ENCODE measurements at places on chromosomes 7 and 10.

GRCh38 chr10:7895699-7896090 is 77.4 kb downstream of the TAF3 start:
- no peak for DNase-seq

DNA sequence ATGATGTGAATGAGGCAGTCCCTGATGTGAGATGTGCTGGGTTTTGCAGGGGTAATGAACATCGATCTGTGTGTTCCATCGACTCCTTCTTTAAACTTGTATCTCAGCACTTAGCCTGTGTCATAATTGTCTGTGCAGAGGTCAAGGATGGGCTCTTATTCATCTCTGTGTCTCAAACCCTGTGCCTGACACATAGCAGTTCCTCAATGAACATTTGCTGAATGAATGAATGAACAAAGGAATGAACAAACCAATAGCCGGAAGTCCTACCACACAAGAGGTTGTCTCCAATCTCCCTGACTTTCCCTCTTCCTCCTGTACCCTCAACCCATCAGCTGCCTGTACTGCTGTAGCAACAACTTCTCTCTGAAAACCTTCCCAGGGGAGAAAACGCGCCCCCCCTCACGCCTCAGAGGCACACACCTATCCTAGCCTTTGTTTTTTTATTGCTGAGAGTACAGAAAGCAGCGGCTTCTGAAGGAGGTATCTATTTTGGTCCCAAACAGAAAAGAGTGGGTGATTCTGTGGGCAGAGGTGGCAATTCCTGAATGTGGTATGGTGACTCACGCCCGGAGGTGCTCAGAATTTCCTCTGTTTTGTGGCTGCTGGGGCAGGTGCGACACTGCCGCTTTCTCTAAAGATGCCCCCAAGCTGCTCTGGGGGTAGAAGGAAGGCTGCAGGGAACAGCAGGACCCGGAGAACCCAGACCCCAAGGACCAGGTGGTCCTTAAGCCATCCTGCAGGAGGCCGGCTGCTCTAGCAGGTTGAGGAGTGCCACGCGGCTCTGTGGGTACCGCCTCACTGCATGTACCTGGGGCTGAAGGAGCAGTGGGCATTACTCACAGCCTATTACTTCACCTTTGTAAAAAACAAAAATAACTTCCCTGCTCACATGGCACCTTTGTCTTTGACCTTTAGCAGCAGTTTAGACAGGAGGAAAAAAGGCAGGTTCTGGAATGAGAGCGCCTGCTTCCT is 9.6 kb downstream of the IL2RA start:
- peak; percentile 70 for DNase-seq

- DNase-seq, result no peak
Measured at GRCh38 chr7:1592299-1592871, 22.6 kb upstream of the PSMG3 start.

DNA sequence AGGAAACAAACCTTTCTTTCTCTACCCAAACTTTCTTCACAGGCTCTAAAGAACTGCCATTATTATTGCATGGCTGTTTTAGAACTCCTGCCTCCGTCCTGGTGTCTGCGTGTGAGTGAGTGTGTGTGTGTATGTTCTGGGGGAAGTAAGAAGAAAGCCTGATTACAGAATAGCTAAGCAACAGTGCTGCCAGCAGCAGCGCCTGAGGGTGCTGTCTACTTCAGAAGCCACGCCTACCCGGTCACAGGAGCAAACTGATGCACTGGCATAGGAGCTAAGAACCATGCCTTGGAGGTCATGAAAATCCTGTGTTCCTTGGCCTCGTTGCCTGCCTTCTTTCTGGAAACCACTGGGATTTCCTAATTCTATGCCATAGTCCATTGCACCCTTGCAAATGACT is 25.2 kb downstream of the LIPK start:
- no peak for DNase-seq

- no peak for DNase-seq
Measured at GRCh38 chr10:70508912-70509756, 30.6 kb downstream of the PALD1 start.

GRCh38 chr10:69578508-69578991 is 5.3 kb upstream of the NEUROG3 start:
- DNase-seq, result no peak

GRCh38 chr7:36597090-36597773 is 127.1 kb downstream of the AOAH start:
- no peak for DNase-seq

GRCh38 chr10:64518456-64518855 is 997.3 kb downstream of the REEP3 start:
- no peak for DNase-seq

DNA sequence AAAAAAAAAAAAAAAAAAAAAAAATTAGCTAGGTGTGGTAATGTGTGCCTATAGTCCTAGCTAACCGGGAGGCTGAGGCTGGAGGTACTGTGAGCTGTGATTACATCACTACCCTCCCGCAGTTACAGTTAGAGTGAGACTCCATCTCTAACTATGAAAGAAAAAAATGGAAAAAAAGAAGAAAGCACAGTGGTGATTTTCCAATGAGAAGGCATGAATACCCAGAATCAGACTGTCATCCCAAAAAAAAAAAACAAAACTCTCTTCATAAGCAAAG is 269.9 kb upstream of the MKLN1 start:
- DNase-seq, result no peak

GRCh38 chr7:142349670-142350405 is 92.0 kb upstream of the PRSS58 start:
- no peak for DNase-seq

GRCh38 chr7:14510268-14510667 is 392.3 kb downstream of the DGKB start:
- no peak for DNase-seq

Data from stimulated activated CD4-positive, alpha-beta T cell treated with anti-CD3 and anti-CD28 coated beads, Interleukin-2, amount 100 ng/mL, for 48 hours (primary cell).